Activated T-cell treated with anti-CD3 and anti-CD28 coated beads, Interleukin-2, amount 50 U/mL, for 1 hour (primary cell): ENCODE measurements at places on chromosomes 1 and 21.

- DNase-seq = no peak
These were observed 99.3 kb downstream of the CEP350 start for GRCh38 chr1:180053594-180054567.

DNA sequence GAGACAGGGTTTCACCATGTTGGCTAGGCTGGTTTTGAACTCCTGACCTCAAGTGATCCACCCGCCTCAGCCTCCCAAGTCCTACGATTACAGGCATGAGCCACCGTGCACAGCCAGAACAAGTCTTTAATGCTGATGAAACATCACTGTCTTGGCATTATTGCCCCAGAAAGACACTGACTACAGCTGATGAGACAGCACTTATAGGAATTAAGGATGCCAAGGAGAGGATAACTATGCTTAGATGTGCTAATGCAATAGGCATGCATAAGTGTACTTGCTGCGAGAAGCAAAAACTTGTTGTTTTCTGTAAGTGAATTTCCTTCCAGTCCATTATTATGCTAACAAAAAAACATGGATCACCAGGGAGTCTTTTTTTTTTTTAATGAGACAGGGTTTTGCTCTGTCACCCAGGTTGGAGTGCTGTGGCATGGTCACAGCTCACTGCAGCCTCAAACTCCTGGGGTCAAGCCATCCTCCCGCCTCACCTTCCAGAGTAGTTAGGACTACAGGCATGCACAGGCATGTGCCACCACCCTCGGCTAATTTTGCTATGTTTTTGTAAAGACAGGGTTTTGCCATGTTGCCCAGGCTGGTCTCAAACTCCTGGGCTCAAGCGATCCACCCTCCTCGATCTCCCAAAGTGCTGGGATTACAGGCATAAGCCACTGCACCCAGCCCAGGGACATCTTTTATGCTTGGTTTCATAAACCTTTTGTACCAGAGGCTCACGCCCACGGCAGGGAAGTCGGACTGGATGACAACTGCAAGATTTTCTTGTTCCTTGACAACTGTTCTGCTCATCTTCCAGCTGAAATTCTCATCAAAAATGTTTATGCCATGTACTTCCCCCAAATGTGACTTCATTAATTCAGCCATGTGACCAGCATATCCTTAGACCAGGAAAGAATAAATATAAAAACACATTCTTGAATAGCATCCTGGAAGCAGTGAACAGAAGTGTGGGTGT lies 23.1 kb downstream of the RHEX start:
- no peak for DNase-seq

GRCh38 chr21:44686000-44686781 lies 4.2 kb upstream of the KRTAP12-1 start:
- DNase-seq = no peak

GRCh38 chr21:34582506-34583150 lies 32.3 kb downstream of the RCAN1 start:
- no peak for DNase-seq

GRCh38 chr21:42558846-42559245 lies 45.2 kb downstream of the SLC37A1 start:
- no peak for DNase-seq

DNA sequence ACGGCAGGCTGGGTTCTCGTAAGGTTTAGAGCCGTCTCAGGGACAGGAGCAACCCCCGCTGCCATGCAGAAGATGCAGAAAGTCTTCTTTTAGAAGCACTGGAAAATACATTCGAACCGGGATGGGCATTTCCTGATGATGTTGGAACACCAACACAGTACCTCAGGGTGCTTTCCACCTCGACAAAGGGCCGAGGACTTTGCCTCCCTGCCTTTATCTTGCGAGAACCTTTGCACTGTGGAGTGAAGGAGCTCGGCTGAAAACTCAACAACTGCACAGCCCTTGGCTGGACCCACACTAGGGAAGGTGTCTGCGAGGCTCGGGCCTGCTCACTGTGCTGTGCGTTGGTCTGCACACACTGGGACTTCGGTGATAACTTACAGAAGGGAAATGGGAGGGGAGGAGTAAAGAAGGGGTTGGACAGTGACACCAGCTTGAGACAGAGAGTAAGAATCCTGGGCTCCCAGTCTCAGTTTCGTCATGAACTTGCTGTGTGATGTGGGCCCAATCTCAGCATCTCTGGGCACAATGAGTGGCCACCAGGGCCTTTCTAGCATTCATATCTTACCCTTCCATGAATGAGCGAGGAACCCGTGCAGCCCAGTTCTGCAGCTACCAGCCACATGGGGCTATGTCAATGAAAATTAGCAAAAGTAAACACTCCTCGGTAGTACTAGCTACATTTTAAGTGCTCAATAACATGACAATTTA lies 18.2 kb downstream of the RCAN1 start:
- DNase-seq = no peak

- no peak for DNase-seq
These were observed 3.2 kb upstream of the ATP1A2 start for GRCh38 chr1:160112357-160112756.

- DNase-seq = no peak
These were observed 20.4 kb upstream of the GPR88 start for GRCh38 chr1:100517515-100517914.

GRCh38 chr1:236222632-236223031 lies 59.1 kb downstream of the ERO1B start:
- DNase-seq = no peak

- DNase-seq = peak; percentile 10
These were observed 40.2 kb upstream of the EPS8L3 start for GRCh38 chr1:109803901-109804331.

DNA sequence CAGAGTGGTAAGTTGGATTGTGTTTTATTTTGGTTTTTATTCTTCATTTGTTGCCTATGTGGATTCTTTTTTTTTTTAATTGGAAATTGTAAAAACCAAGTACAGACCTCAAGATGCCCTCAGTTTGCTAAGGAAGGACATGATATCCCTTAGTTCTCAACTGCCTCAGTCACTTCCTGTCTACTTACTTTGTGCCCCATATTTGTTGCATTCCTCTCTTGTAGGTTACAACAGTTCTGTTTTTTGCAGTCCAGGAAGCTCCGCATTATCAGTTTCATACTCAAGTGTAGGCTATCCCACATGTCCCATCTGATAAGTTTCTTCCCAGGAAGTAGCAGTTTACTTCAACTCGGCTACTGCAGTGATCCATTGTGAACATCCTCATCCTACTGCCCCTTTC lies 82.0 kb downstream of the RPAP2 start:
- DNase-seq = no peak

GRCh38 chr1:42264511-42265190 lies 70.4 kb downstream of the FOXJ3 start:
- DNase-seq = no peak

DNA sequence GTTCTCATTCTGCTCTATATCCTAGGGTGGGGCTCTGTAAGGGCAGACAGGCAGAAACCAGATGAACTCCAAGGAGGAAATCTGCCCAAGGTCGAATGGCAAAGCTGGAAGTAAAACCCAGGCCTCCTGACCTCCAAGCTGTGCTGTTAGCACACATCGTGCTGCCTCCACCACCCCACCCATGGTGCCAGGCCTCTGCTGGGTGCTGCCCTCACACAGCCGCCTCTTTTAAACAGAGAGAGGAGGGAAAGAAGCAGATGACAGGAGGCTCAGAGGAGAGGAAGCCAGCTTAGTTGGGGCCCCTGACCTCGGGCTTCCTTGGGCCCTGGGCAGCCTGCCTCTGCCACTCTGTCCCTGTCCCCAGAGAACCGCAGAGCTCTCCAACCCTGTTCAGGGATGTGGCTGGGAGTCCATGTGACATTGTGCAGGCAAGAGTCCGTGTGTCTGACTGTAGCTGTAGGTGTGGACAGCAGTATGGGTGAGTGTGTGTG lies 1.1 kb downstream of the SYNC start:
- DNase-seq = no peak
